ENCODE measurements at places on chromosomes 1 and 21. TPM values are rescaled to one million over a fixed set of nuclear protein-coding genes. Genes with fewer than 3 reads are reported as not detected.

The RRP15 gene
- total RNA-seq = 16.8 TPM

The SAMSN1 gene
- 59.5 TPM for total RNA-seq

- no peak for DNase-seq
Measured at GRCh38 chr1:115632251-115633026, 9.3 kb upstream of the VANGL1 start.

DNA sequence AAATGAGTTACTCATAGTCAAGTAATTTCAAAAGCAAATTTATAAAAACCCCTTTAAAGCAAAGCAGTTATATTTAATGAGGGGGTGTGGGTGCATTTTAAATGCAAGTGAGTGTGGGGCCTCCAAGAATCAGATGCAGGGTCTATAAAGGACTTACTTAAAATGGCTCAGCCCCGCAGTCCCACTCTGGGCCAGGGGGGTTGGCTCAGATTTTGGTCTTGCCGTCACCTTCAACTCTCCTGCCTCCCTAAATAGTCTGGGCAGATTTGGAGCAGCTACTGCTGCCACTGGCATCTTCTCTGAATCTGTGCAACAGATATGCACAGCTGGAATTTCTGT, 16.2 kb downstream of the AMPD2 start:
- DNase-seq = no peak

DNA sequence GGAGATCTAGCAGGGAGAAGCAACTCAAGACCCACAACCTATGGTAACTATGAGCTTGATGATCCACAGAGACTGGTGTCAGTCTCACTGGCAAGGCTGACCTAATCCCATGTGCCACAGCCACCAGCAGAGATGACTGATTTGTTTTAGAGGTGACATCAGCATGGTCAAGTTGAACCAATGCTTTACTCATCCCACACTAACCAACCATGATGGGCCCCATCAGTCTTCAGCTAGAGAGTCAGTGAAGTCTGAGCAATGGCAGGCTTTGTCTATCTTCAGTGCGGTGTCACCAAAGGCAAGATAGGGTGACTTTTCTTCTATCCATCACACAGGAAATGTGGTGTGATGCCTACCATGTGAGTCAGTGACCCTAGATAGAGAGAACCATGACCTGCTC, 1470.7 kb downstream of the NCAM2 start:
- no peak for DNase-seq
